Mammary microvascular endothelial cell (primary cell): ENCODE measurements at places on chromosomes 5 and 9. TPM values are rescaled to one million over a fixed set of nuclear protein-coding genes. Genes with fewer than 3 reads are reported as not detected.

ROR2 gene
- 0.15 TPM in 1 of 2 replicates, not detected in the other for total RNA-seq

PDLIM4 gene
- total RNA-seq = 40.4 and 45.8 TPM in 2 replicates

OCLN gene
- total RNA-seq = 0.53 and 3.3 TPM in 2 replicates

GPBP1 gene
- total RNA-seq = 30.8 and 31.3 TPM in 2 replicates

C6 gene
- not detected in 2 replicates for total RNA-seq

SLC36A3 gene
- not detected in 2 replicates for total RNA-seq

GPR21 gene
- 0.25 TPM in 1 of 2 replicates, not detected in the other for total RNA-seq

NIM1K gene
- total RNA-seq = not detected in 2 replicates

PKD2L2 gene
- total RNA-seq = not detected in 2 replicates

SLC45A2 gene
- total RNA-seq = not detected in 2 replicates

TOPORS gene
- total RNA-seq = 18.4 and 19.5 TPM in 2 replicates

ARL15 gene
- 7.4 and 10.1 TPM in 2 replicates for total RNA-seq

LECT2 gene
- not detected in 2 replicates for total RNA-seq

SAXO1 gene
- total RNA-seq = not detected in 2 replicates

DOK3 gene
- 3.2 and 4.4 TPM in 2 replicates for total RNA-seq
